Uterine smooth muscle cell (primary cell): ENCODE measurements at places on chromosomes 1 and 21. TPM values are rescaled to one million over a fixed set of nuclear protein-coding genes. Genes with fewer than 3 reads are reported as not detected.

KRTAP15-1 gene
- not detected in 2 replicates for total RNA-seq

TMOD4 gene
- total RNA-seq: 0.22 TPM in 1 of 2 replicates, not detected in the other

CLCA1 gene
- under 0.01 TPM in 1 of 2 replicates, not detected in the other for total RNA-seq

AADACL3 gene
- total RNA-seq: not detected in 2 replicates

HFM1 gene
- 0.55 and 0.87 TPM in 2 replicates for total RNA-seq

HSD3B1 gene
- total RNA-seq: not detected in 2 replicates

BRDT gene
- not detected in 2 replicates for total RNA-seq

MYOM3 gene
- under 0.01 TPM in 1 of 2 replicates, not detected in the other for total RNA-seq

SPATA45 gene
- total RNA-seq: not detected in 2 replicates

TNFAIP8L2 gene
- total RNA-seq: not detected in 2 replicates

CELA3A gene
- not detected in 2 replicates for total RNA-seq

F5 gene
- total RNA-seq: not detected in 2 replicates

RNU1-1 gene
- under 0.01 and 2,224 TPM in 2 replicates for total RNA-seq

AK4 gene
- total RNA-seq: 24.2 and 24.6 TPM in 2 replicates
